Dermis microvascular lymphatic vessel endothelial cell (primary cell): ENCODE measurements at places on chromosomes 2 and 18. TPM values are rescaled to one million over a fixed set of nuclear protein-coding genes. Genes with fewer than 3 reads are reported as not detected.

Gene VIL1
- not detected in 2 replicates for total RNA-seq

DNA sequence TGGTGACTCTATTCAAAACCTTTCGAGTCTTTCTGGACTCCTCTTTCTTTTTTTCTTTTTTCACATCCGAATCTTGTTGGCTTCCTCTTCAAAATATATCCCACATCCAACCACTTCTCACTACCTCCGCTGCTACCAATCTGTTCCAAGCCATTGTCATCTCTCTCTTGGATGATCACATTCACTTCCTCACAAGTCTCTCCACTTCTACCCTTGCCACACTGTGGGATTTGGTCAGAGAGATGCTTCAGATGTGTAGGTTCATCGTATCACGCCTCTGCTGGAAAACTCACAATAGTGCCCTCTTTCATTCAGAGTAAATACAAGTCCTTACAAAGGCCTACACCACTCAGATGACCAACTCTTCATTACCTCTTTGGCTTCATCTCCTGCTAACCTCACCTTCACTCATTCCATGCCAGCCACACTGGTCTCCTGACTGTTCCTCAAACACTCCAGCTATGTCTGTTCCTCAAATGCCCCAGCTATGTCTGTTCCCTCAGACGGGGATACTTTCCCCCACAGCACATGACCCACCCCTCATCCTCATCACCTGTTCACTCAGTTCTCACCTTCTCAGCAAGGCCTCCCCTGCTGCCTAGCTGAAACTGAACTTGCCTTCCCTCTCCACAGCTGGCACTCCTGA lies 67.2 kb upstream of the PELI1 start:
- DNase-seq, result no peak

- no peak for DNase-seq
Observed at GRCh38 chr2:112725545-112726457, 5.0 kb downstream of the NT5DC4 start.

DNA sequence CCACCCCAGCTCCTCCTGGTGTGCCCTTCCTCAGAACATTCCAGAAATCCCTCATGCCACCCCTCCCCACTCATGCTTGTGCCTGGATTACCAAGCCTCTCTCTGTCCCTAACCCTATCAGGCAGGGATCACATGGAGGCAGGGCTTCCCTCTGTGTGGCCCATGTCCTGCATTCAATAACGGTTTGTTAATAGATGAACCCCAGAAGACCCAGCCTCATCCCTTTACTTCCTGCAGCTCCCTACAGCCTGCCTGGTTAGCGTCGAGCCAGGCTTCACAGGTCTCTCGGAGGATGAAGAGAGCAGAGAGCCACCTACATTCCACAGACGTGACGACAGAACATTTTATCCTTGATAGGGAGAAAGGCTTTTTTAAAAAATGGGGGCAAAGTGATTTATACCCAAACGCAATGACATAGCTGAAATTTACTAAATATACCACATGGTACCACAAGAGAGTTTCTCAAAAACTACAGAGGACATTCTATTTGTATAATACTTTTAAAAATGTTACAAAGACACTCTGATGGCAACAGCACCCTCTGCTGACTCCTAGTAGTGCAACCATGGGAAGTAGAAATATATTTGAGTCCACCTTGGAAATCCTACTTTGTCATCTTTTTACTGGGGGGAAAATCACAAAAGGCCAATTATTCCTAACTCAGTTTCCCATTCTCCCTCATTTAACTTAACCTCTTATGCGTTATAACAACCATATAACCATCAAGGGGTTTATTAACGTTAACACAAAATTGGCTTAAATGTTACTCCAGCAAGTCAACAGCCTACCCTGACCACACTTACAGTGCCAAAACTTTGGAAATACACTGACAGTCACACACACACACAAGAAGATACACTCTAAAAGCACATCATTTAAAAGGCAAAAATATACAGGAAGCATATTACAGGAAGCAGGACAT lies 30.7 kb downstream of the FBXO15 start:
- peak; percentile 39 for DNase-seq

- no peak for DNase-seq
Observed at GRCh38 chr2:196725882-196726281, 73.6 kb downstream of the GTF3C3 start.

Gene POLR1A
- 9.2 and 12.3 TPM in 2 replicates for total RNA-seq

Gene LIMS2
- 3.1 and 5.3 TPM in 2 replicates for total RNA-seq

DNA sequence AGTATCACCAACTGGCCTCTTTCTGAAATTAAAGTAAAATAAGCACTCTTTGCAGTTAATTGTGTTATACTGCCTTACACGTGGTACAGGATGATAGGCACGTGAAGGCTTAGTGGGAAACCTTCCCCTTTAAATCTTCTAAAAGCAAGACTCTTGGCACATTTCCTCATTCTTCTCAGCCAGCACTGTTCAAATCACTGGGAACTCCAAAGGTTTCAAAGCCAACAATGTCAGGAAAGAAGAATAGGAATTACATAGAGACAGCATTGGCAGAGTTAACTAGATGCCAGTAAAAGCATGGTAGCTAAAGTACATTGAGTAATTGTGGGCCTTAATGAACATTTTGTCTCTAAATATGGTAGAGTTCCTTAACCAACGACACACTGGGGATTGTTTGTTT lies 96.4 kb downstream of the DTNA start:
- DNase-seq, result peak; percentile 17

Gene ITPRIPL1
- 4.0 and 4.4 TPM in 2 replicates for total RNA-seq

DNA sequence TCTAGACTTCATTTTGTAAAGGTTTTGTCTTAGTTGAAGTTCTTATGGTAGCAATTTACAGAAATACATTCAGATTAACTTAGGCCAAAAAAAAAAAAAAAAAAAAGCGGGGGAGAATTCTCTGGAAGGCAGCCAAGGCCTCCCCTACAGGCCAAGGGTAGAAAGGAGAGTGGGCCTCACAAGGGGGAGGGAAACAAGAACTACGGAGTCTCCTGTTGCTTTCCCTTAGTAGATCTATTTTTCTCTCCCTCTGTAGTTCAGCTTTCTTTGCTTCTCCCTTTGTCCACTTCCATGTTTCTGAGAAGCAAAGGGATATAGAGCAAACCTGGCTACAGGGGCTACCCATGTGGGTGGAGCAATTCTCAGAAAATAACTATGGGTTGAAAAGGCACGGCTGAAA lies 2.4 kb upstream of the STK11IP start:
- no peak for DNase-seq

- DNase-seq, result no peak
Observed at GRCh38 chr2:186456941-186457340, 29.1 kb upstream of the ZC3H15 start.

DNA sequence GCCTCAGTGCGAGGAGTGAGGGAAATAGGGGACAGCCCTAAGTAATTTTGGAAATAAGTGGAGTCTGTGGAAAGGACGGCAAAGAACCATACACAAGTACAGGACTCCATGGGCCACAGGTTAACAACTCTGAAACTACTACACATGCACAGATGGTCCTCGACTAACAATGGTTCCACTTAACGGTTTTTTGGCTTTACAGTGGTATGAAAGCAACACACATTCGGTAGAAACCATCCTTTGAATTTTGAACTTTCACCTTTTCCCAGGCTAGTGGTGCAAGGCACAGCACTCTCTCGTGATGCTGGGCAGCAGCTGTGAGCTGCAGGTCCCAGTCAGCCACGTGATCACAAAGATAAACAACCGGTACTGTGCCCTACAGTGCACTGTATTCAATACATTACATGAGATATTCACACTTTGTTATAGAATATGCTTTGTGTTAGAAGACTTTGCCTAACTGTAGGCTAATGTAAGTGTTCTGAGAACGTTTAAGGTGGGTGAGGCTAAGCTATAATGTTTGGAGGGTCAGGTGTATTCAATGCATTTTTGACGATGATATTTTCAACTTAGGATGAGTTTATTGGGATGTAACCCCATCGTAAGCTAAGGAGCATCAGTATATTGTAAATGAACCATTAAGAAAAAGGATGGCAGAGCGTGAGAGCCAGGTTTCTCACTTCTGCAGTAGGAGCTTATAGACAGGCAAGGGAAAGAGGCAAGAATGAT lies 44.6 kb downstream of the TBC1D8 start:
- DNase-seq, result peak; percentile 70

- peak; percentile 64 for DNase-seq
Observed at GRCh38 chr2:152635635-152636298, 81.5 kb downstream of the PRPF40A start.

DNA sequence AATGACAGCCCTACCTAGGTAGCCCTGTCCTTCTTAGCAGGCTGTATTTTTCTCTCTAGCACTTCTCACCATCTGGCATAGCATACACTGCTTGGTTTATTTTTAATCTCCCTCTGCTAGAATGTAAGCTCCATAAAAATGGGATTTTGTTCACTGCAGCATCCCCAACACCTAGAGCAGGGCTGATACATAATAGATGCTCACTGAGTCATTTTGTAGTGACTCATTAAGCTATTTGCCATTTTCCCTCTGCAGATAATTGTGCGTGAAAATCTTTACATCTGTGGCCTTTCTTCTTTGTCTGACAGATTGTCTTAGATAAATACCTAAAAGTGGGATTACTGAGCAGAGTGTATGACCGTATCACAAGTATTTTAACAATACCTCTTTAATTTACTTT lies 82.5 kb downstream of the CERS6 start:
- no peak for DNase-seq

GRCh38 chr2:237132799-237133198 lies 47.1 kb downstream of the COPS8 start:
- DNase-seq, result peak; percentile 42

GRCh38 chr18:998936-999335 lies 94.3 kb downstream of the ADCYAP1 start:
- no peak for DNase-seq

- DNase-seq, result no peak
Observed at GRCh38 chr2:128279786-128280157, 38.9 kb downstream of the HS6ST1 start.

Gene NPHP1
- total RNA-seq, result 1.5 and 1.7 TPM in 2 replicates

Gene GDF7
- 2.3 and 17.2 TPM in 2 replicates for total RNA-seq
